ENCODE measurements at places on chromosomes 2 and 18.

DNA sequence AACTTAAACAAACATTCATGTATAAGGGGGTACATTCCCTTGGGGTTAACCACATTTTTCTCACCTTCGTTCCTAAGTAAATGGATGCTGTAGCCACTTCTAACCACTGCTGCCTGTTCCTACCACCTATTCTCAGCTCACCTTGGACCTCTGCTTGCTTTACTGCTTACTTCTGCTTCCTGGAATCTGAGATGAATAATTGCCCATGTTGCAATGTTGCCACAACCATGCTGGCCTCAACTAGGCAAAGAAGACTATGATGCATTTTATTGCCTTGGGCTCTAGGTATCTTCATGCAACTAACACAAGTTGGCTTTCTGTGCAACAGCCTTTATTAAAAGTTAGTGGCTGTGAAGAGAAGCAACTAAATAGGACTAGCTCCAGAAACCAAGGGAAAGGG lies 106.3 kb upstream of the TCF4 start:
- no peak for DNase-seq

GRCh38 chr2:1937066-1937465 lies 192.8 kb upstream of the PXDN start:
- DNase-seq: no peak

DNA sequence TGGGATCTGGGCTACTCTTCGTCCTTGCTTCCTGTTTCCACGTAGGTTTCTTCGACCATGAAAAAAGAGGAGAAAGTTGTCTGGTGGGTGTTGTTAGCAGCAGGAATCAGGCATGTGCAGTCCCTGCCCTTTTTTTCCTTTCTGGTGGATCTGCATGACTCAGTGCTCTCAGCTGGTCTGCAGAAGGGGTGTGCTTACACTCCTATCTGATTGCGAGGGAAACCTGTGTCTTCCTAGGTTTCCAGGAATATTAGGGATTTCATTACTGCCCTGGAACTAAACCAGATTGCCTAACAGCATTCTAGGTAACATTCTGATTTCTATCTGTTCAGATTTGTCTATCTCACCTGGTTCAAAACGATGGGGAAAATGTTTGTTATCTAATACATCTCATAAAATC lies 174.3 kb downstream of the CCDC102B start:
- no peak for DNase-seq

GRCh38 chr18:56315363-56315762 lies 323.0 kb downstream of the TXNL1 start:
- DNase-seq: no peak

DNA sequence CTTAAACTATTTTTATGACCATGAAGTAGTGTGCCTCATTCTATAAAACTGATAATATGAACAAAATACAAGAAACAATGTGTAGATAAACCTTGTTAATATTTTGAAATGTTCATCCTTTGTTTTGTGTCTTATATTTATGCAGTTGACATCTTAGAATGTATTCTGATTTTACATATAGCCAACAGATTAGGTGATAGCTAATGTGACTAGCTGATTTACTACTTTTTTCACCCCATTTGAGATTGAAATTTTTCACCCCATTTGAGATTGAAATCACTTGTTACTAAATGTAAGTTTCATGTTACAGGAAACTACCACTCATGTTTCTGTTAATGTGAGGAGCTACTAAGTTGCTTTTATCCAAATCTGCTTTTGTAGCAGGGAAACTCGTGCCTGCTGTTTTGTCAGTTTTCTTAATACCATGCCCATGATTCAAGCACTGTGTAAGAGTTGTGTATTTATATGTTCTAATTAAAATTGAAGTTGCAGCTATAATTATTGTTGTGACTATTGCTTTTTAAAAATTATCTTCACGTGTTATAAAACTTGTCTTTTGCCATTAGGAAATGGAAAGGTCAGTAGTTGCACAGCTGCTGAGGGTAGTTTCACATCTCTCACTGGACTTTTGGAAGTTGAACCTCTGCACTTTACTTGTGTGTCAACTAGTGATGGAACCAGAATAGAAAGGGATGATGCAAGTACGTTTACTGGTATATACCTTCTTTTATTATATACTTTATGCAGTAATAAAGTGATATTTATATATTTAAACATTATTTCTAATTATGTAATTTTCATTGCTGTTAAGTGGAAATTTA lies 96.6 kb downstream of the BIRC6 start:
- peak; percentile 25 for DNase-seq

DNA sequence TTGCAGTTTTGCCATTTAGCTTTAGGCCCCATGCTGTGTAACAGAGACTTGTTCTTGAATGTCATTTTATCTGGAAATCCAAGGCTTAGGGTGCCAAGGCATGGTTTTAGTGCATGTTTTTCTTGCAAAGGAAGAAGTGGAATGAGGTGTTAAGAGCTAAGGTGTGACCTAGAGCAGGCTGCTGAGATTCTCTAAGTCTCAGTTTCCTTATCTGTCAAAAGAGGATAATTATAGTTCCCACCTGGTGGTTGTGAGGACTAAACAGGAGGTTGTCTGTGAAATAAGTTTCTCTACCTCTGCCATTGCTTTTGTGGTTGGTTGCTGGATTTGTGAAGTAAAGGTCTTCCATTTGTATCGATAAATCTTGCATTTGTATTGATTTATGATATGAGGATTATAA lies 82.0 kb downstream of the TANC1 start:
- no peak for DNase-seq

DNA sequence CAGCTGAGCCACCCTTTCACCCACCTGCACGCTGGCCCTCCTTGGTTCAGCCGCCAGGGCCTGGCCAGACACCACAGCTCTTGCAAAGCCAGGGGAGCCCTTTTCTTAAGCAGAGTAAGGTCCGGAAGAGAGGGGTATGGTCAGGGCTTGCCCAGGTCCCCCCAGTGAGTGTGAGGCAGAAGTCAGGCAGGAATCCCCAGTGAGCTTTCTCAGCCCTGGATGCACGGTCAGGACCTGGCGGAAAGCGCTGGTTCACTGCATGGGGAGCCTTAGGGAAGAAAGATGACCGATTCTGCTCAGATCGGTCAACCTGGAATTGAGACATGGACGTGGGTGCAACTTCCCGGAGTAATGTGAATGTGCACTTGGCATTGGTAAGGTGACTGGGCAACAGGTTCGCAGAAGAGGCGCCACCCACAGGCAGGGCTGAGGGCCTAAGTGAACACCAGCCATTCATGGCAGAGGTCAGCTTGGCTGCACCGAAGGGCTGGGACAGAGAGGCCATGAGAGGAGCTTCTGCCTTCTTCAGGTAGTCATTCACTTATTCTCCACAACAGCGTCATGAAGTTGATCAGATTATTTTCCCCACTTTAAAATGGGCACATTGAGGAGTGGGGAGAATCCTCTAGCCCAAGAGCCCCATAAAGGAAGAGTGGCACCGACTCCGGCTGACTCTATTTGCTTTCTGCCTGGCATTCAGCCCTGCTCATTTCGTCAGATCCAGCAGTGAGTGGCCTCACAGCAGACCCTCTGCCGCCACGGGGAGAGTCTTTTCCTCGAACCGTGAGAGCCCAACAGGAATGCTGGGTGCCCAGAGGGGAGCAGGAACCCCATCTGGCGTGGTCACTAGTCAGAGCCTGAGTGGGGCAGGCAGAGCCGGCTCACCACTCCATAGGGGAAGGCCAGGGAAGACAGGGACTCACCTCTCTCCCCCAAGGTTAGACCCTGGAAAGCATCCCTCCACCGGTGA lies 35.8 kb downstream of the SCTR start:
- DNase-seq: no peak

DNA sequence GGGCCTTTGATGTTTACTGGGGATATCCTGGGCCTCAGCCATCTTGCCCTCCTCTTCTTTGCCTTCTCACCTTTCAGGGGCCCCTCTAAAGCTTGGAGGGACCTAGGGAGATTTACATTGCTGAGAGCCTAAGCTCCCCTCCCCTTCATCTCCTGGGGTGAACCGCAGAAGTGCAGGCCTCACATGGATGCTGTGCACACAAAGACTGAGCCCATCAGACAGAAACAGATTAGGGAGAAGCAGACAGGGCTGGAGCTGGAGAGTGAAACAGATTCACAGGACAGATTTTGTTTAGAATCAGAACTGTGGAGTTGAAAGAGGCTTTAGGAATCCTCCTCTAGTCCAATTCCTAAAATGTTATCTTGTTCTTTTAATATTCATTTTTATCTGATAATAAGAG lies 3.4 kb upstream of the CDK5R2 start:
- no peak for DNase-seq

GRCh38 chr18:12032786-12033642 lies 51.7 kb downstream of the IMPA2 start:
- no peak for DNase-seq

DNA sequence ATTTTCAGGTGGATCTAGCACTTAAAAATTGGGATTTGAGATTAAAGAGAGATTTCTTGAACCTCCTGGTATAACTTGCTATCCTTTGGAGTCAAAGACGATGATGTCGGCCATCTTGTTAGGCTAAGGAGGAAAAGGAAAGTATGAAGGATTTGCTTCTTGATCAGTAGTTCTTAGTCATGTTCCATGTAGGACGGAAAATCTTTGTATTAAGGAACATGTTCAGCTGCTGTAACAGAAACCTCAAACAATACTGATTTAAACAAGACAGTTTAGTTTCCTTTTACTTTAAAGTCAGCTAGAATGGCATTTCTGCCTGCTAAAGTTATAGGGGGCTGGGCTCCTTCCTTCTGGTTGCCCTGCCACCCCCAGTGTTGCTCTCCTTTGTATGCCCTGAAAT lies 56.4 kb upstream of the MGAT5 start:
- DNase-seq: no peak

- DNase-seq: peak; percentile 91
These were observed 53.8 kb downstream of the TGOLN2 start for GRCh38 chr2:85273738-85274731.

DNA sequence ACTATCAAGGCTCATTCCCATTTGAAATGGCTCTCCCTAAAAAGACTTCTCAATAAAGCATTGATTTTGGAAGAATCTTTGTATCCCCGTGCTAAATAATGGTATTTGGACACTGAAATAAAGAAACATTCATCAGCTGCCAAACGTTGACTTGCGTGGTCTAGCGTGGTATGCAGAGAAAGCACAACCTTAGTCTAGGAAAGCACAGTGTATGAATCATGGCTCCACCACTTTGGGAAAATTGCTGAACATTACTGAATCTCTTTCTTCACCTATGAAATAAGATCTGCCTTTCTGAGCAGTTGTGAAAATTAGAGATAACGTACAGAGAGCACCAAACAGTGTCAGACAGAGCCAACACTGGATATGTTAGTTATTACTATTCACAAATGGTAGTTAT lies 353.9 kb downstream of the SS18 start:
- DNase-seq: no peak

DNA sequence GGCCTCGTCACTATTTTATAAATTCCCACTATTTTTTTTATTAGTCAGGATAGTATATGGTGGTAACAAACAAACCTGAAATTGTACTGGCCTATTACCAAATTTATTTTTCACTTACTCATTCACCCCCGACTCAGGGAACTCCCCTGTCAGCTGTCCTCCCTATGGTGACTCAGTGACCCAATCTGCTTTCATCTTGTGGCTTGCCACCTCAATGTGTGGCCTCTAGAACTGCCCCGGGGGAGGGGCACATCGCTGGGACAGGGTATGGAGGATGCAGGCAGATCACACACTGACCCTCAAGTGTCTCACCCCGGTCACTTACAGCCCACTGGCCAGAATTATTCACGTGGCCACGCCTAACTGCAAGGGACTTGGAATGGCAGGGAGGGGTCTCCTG lies 71.6 kb downstream of the ACTR2 start:
- DNase-seq: no peak

- DNase-seq: no peak
These were observed 66.1 kb upstream of the EMILIN2 start for GRCh38 chr18:2780750-2781149.

GRCh38 chr18:63890950-63891304 lies 3.4 kb downstream of the SERPINB2 start:
- no peak for DNase-seq

- DNase-seq: no peak
These were observed 188.6 kb upstream of the GATA6 start for GRCh38 chr18:21980744-21981143.

- DNase-seq: no peak
These were observed 234.6 kb downstream of the EIPR1 start for GRCh38 chr2:3142961-3143571.
